ENCODE measurements at places on chromosomes 5 and 9. TPM values are rescaled to one million over a fixed set of nuclear protein-coding genes. Genes with fewer than 3 reads are reported as not detected.

Gene SLC6A18
- not detected for total RNA-seq

Gene MCIDAS
- not detected for total RNA-seq

Gene TLE1
- 32.2 TPM for total RNA-seq

Gene CDHR2
- total RNA-seq = under 0.01 TPM

Gene CRB2
- total RNA-seq = not detected

Gene STK10
- 70.0 TPM for total RNA-seq

All from bladder microvascular endothelial cell (primary cell).